ENCODE measurements at places on chromosomes 1 and 21.

- DNase-seq, result peak; percentile 71
These were observed 1.2 kb downstream of the MAP3K6 start for GRCh38 chr1:27365372-27366112.

GRCh38 chr1:10415211-10415930 lies 14.9 kb upstream of the CENPS start:
- DNase-seq, result no peak

DNA sequence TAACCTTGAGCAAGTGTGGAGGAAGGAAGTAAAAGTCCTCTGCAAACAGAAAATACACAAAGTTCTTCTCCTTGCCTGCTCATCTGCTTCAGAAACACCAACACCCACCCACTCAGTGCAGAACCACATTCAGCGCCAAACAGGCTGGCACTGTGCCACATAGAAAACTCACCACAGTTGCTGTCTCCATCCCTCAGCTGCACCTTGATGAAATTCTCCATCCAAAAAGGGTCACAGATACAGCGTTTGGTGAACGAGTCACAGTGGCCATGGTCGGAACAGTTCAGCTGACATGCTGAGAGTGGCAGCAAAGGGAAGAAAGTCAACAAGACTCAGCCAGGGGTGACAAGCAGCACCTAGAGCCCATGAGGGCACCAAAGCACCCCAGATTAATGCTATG lies 114.5 kb downstream of the KIAA0319L start:
- DNase-seq, result no peak

GRCh38 chr1:115400891-115401290 lies 62.8 kb upstream of the NGF start:
- no peak for DNase-seq

DNA sequence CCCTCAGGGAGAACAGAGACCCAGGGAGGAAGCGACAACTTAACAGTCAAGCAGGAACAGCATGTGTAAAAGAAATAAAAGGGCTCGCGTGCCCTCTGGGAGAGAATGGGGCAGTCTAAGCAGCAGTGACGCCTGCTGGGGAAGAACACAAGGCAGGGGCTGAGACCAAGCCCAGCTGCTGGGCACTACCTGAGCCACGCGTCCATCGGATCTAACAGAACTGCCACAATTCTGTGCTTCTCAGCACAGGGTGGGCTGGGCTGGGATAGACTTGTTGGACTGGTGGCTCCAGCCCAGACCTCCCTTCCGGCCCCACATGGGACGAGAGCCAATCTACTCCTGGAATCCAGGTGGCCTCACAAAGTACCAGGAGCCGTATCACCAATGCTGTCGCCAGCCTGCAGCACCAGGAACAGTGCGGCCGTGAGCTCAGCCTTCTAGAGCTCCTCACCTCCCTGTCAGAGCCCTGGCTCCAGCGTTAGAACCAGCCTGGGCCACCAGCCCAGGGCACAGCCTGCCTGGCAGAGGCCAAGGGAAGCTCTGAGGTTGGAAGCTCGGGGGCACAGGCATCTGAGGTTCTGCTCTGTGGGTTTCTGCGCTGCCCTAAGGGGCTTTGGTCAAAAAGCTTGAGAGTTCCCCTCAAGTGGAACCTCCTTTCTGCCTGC lies 7.4 kb downstream of the LRRC47 start:
- DNase-seq, result no peak

DNA sequence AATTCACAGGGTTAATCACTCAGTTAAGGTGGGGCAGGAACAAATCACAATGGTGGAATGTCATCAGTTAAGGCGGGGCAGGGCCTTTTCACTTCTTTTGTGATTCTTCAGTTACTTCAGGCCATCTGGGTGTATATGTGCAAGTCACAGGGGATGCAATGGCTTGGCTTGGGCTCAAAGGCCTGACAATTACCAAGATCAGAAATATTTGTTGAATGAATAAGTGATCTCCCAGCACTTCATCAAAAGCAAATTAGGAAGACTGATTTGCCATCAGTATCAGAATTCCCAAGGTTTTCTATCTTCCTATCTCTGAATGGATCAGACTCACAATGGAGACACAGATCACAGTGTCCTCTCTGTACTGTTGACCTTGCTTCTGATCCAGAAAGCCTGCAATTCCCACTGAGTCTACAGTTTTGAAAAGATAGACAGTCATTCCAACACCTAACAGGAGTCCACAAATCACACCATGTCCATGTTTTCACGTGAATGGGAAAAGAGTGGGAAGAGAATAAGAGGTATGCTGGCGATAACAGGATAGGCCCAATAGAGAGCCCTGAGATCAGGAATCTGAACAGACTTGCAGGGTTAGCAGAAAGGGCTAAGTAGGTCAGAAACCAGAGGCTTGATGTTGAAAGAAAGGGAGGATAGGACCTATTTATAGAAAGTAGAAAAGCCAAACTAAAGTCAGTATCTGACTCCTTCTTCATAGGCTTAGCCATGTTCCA lies 75.3 kb downstream of the KCNK1 start:
- no peak for DNase-seq
